ENCODE measurements at places on chromosomes 13 and 19. TPM values are rescaled to one million over a fixed set of nuclear protein-coding genes. Genes with fewer than 3 reads are reported as not detected.

Gene CEACAM8
- not detected for total RNA-seq

Gene FRY
- total RNA-seq, result 18.2 TPM

Gene SBK2
- not detected for total RNA-seq

Gene ZNF441
- 3.2 TPM for total RNA-seq

Gene CHST8
- total RNA-seq, result 0.58 TPM

Gene CEACAM7
- not detected for total RNA-seq
